Stimulated activated CD8-positive, alpha-beta memory T cell treated with anti-CD3 and anti-CD28 coated beads, Interleukin-15, amount 100 ng/mL, for 48 hours (primary cell): ENCODE measurements at places on chromosomes 4 and X.

DNA sequence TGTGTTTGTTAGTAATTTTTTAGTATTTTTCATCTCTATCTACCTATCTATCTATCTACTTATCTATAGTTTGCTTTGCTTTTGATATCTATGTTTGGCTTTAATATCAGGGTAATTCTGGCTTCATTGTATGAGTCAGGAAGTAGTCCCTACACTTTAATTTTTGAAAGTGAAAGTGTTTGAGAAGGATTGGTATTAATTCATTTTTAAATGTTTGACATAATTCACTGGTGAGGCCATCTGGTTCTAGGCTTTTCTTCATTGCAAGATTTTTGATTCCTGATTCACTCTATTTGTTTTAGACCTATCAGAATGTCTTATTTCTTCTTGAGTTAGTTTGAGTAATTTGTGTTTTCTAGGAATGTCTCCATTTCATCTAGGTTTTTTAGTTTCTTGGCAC is 20.2 kb upstream of the TCP11X2 start:
- no peak for DNase-seq

GRCh38 chr4:169952236-169953002 is 73.8 kb downstream of the MFAP3L start:
- DNase-seq, result no peak

DNA sequence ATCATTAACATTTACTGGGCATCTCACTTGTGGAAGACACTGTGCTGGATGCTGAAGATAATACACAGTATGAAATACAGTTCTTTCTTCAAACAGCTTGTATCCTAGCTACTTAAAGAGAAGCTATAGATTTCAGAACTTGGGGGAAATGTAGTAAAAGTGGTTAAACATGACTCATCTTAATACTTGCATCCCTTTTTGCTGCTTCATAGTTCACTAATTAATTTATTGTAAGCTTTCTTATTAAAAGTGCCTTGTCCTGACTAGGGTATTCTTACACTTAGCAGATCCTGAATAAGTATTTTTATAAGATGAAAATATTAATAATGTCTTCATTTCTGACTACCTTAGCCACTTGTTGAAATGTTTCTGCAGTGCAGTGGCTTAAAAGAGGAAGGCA is 132.8 kb upstream of the STIM2 start:
- no peak for DNase-seq

DNA sequence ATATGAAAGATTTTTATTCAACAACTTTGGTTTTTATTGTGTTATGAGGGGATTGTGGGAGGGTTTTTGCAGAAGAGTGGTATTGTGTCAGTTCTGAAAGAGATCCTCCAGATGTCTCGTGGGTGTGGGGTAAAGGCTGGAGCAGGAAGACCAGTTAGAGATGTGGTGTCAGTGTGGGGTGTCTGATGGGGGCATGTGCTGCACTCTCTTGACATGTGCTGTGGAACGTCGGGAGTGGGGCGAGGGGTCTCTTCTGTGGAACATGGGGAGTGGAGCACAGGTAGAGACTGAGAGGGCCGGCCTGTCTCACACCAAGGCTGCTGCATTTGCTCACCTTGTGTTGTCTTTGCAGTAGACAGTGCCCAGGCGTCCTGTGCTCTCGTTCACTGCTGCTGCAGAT is 37.6 kb downstream of the FAM193A start:
- no peak for DNase-seq

GRCh38 chr4:113316879-113317278 is 267.4 kb downstream of the ANK2 start:
- no peak for DNase-seq

DNA sequence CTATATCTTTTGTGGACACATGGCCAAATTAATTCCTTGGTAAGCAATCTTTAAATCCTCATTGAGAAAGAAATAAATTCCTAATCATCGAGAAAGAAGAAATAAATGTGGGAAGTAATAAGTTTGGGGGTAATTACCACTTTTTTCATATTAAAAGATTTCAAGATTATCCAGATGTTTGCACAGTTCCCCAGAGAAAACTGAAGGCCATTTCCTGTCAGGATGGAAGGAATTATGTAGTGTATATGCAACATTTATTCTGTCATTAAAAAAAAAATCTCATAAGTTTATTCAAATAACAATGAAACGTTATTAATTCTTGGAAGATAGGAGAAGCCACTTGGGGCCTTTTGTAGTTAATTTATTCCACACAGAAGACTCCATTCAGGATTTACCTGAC is 385.6 kb upstream of the NR3C2 start:
- DNase-seq, result no peak

- no peak for DNase-seq
Observed at GRCh38 chr4:96347582-96347981, 507.7 kb downstream of the PDHA2 start.

DNA sequence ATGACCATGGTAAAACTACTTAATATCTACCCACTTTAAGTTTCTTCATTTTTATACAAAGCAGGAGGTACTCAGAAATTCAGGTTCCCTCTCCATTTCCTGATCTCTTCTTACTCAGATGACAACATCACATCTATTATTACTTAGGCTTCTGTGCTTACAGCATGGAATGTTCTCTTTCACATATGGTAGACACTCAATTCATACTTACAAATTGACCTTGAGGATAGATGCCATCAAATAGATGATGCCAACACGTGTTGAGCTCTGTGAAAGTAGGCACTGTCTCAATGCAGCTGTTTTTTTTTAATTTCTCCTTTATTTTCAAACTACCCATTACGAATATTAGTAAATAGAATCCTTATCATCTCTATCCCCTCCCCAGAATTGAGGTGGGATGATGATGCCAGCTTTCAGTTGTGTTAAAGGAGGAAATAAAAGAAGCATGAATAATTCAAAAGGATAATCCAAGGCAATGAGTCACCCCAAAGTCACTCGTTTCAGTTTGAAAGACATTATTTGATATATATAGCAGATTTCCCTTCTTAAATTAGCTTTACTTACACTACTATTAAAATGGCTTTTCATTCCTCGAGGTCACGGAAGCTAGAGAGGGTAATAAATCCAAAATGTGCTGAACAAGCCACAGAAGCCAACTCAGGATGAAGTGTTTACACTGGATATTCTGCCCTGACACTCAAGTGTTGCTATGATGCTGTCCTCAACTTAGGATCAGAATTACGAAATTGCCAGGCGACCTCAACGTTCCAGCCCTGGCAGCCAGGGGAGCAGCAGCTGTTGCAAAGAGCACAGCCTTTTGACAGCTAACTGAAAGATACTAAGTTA is 124.2 kb upstream of the EOLA2 start:
- DNase-seq, result no peak

- DNase-seq, result no peak
Observed at GRCh38 chr4:16875487-16875886, 23.0 kb downstream of the LDB2 start.
